Neural progenitor cell (in vitro differentiated cells): ENCODE measurements at places on chromosomes 12 and 14. TPM values are rescaled to one million over a fixed set of nuclear protein-coding genes. Genes with fewer than 3 reads are reported as not detected.

The ABCC9 gene
- total RNA-seq, result not detected in 2 replicates

The SLC4A8 gene
- total RNA-seq, result 10.1 and 132 TPM in 2 replicates

The TAS2R42 gene
- total RNA-seq, result not detected in 2 replicates

The PRIMA1 gene
- 2.5 and 2.8 TPM in 2 replicates for total RNA-seq

The RASSF9 gene
- total RNA-seq, result 0.06 TPM in 1 of 2 replicates, not detected in the other

The GPR84 gene
- total RNA-seq, result not detected in 2 replicates

The SCN8A gene
- 9.3 and 14.2 TPM in 2 replicates for total RNA-seq

The STAB2 gene
- total RNA-seq, result not detected in 2 replicates

The RFX4 gene
- 0.22 and 3.4 TPM in 2 replicates for total RNA-seq

The CPNE8 gene
- total RNA-seq, result 13.0 and 19.5 TPM in 2 replicates

GRCh38 chr12:104197264-104197663 lies 18.3 kb upstream of the TXNRD1 start:
- H3K27me3 ChIP-seq, result no peaks in the 10 kb centered on the region
- H3K36me3 ChIP-seq, result no peaks in the 10 kb centered on the region
- no peaks in the 10 kb centered on the region for H3K4me1 ChIP-seq
- no peak overlapping the region for H3K27ac ChIP-seq
- DNase-seq, result no peak

DNA sequence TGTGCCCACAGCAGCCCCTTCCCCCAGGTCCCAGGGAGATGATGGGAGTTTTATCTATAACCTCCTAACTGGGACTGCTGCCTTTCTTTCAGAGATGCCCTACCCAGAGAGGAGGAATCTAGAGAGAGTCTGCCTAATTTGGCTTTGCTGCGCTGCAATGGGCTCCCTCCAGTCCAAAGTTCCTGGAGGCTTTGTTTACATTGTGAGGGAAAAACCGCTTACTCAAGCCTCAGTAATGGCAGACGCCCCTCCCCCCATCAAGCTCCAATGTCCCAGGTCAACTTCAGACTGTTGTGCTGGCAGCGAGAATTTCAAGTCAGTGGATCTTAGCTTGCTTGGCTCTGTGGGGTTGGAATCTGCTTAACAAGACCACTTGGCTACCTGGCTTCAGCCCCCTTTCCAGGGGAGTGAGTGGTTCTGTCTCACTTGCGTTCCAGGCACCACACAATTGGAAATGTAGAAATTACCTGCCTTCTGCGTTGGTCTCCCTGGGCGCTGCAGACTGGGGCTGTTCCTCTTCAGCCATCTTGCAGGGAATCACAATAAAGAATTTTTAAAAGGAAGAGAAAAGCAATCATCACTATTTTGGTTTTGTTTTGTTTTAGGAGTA lies 262.5 kb downstream of the FOXG1 start:
- H3K27me3 ChIP-seq, result no peaks in the 10 kb centered on the region
- H3K4me1 ChIP-seq, result peaks cover 31% of the 10 kb centered on the region
- H3K4me3 ChIP-seq, result no peak overlapping the region
- H3K36me3 ChIP-seq, result no peaks in the 10 kb centered on the region
- peak overlapping the region; percentile 72 for H3K27ac ChIP-seq
- DNase-seq, result peak; percentile 73

GRCh38 chr12:94609917-94610443 lies 40.4 kb downstream of the TMCC3 start:
- no peak for DNase-seq
- H3K36me3 ChIP-seq, result no peaks in the 10 kb centered on the region
- peaks cover 17% of the 10 kb centered on the region for H3K4me1 ChIP-seq

DNA sequence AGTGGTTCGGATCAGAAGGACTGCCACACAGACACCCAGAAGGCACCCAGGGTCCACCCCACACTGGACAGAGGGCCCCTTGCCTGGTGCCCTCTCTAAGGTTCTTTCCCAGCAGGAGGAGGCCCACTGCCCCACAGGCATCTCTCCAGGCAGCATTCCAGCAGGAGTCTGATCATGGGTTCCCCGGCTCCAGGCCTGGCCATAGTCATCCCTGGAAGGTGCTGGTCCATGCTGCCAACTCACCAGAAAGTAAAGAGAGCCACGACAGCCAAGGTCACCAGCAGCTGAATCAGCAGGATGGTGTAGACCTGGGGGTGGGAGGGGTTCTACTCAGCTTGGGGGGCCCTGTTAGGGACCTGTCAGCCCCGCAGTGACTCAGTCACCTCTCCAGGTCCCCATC lies 6.4 kb downstream of the FAIM2 start:
- no peak overlapping the region for H3K27ac ChIP-seq
- peaks cover 7% of the 10 kb centered on the region for H3K4me1 ChIP-seq
- H3K36me3 ChIP-seq, result no peaks in the 10 kb centered on the region
- H3K4me3 ChIP-seq, result no peak overlapping the region

- no peaks in the 10 kb centered on the region for H3K4me1 ChIP-seq
- no peaks in the 10 kb centered on the region for H3K27me3 ChIP-seq
- no peak overlapping the region for H3K27ac ChIP-seq
Measured at GRCh38 chr14:53452005-53452673, 299.0 kb upstream of the DDHD1 start.

DNA sequence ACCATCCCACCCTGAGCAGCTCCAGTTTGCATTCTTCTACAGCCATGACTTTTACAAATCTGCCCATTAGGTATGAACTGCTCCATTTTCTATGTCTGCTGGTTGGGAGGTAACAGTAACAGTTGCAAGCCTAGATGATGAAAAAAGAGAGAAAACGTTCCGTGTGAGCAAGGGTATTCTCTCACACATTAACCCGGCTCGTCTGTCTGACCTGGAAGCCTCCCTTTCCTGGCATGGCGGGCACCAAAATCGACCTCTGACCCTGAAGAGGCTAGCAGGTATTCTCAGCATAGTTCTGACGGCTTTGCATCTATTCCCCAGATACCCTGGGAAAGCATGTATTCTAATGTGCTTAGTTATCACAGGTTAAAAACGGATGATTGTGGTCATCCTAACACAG lies 31.8 kb downstream of the APPL2 start:
- no peak overlapping the region for H3K4me3 ChIP-seq
- no peaks in the 10 kb centered on the region for H3K36me3 ChIP-seq
- no peak for DNase-seq
- no peaks in the 10 kb centered on the region for H3K27me3 ChIP-seq
- H3K27ac ChIP-seq, result no peak overlapping the region
- no peaks in the 10 kb centered on the region for H3K4me1 ChIP-seq

DNA sequence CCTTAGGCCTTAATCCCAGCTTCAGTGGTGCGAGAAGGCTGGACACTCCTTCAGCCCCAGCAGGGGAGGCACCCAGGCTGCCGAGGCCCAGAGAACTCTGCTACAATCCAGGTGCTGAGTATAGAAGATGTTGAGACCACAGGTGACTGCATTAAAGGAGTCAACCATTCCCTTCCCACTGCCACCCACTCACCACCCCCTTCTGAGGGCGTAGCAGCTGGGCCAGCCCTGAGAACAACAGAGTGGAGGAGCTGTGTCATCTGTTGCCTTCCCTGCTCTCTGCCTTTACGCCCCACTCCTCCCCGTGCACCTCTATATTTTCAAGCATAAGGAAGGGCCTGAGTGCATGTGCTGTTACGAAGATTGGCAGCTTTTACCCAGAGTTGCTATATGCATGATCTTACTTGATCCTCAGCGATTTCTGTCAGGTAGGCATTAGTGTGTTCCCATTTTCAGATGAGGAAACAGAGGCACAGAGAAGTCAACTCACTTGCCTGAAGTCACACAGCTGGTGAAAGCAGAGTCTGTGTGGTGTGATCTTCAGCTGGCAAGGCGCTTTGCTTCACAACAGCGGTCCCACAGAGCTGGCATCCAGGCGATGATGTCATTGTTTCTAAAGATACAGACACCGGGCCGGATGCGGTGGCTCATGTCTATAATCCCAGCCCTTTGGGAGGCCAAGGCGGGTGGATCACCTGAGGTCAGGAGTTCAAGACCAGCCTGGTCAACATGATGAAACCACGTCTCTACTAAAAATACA lies 46.7 kb downstream of the RIN3 start:
- H3K4me1 ChIP-seq, result no peaks in the 10 kb centered on the region
- H3K36me3 ChIP-seq, result no peaks in the 10 kb centered on the region
- H3K4me3 ChIP-seq, result no peak overlapping the region
- H3K27ac ChIP-seq, result no peak overlapping the region
- DNase-seq, result no peak

GRCh38 chr12:56644654-56645053 lies 1.1 kb downstream of the ATP5F1B start:
- H3K4me1 ChIP-seq, result peaks cover 14% of the 10 kb centered on the region
- DNase-seq, result no peak
- H3K36me3 ChIP-seq, result peaks cover 16% of the 10 kb centered on the region
- H3K27ac ChIP-seq, result no peak overlapping the region
- H3K27me3 ChIP-seq, result no peaks in the 10 kb centered on the region

DNA sequence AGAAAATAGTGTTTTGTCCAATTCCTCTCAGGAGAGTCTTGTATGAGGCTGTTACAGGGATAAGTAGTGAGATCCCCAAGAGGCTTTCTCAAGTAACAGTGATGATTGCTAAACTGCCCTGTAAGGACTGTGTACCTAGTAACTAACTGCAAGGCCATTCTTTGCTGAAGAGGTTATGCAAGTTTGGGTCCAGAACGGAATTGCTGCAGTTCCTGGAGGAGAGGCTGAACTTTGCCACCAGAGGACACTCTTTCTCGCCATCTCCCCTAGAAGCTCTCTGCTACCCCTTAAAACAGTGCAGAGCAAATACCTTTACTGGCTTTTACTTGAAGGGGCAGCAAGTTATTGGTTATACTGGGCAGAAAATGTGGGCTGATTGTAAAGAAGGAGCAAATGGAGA lies 180.0 kb downstream of the RBM19 start:
- H3K36me3 ChIP-seq, result no peaks in the 10 kb centered on the region

- no peak overlapping the region for H3K27ac ChIP-seq
- peaks cover 4% of the 10 kb centered on the region for H3K36me3 ChIP-seq
- DNase-seq, result no peak
- H3K4me1 ChIP-seq, result no peaks in the 10 kb centered on the region
- no peaks in the 10 kb centered on the region for H3K27me3 ChIP-seq
- peak overlapping the region; percentile 85 for H3K4me3 ChIP-seq
Measured at GRCh38 chr12:71756054-71756690, 1.5 kb downstream of the RAB21 start.

DNA sequence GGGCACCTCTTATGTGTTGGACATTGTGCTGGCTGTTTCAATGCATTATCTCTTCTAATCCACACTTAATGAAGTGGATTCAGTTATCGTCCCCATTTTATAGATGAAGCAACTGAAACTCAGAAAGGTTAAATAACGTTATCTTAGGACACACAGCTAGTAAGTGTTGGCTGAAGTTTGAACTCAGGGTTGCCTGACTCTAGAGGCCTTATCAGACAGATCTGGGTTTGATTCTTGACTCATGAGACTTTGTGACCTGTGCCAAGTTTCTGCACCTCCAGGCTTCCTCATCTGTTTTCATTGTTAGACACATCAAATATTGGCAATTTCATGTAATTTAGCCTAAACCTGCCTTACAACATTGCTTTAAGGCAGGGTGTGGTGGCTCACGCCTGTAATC lies 18.2 kb upstream of the IRF2BPL start:
- no peaks in the 10 kb centered on the region for H3K36me3 ChIP-seq
- H3K27ac ChIP-seq, result no peak overlapping the region
- peaks cover 27% of the 10 kb centered on the region for H3K4me1 ChIP-seq
- no peak overlapping the region for H3K4me3 ChIP-seq
- no peaks in the 10 kb centered on the region for H3K27me3 ChIP-seq

- H3K4me1 ChIP-seq, result peaks cover 9% of the 10 kb centered on the region
- DNase-seq, result peak; percentile 75
- H3K4me3 ChIP-seq, result no peak overlapping the region
- H3K27ac ChIP-seq, result no peak overlapping the region
- H3K36me3 ChIP-seq, result no peaks in the 10 kb centered on the region
Measured at GRCh38 chr12:49974231-49974675, 1.5 kb downstream of the AQP6 start.

DNA sequence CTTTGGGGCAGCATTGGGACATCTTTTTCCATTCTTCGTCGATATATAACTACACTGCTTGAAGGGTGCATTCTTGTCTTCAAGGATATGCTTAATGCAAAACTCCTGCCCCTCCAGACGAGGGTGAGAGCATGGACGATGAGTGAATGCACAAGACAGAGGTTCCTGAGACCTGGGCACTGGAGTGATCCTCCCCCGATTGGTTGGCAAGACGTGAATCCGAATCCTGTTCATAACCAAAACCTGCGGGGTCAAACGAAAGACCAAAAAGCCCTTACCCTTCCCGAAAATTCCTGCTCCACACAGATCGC lies 684 bp downstream of the KANSL2 start:
- DNase-seq, result no peak
- peaks cover 9% of the 10 kb centered on the region for H3K36me3 ChIP-seq
- peaks cover 10% of the 10 kb centered on the region for H3K27me3 ChIP-seq
- peak overlapping the region; percentile 82 for H3K4me3 ChIP-seq
- H3K4me1 ChIP-seq, result peaks cover 24% of the 10 kb centered on the region

- H3K36me3 ChIP-seq, result no peaks in the 10 kb centered on the region
- no peak overlapping the region for H3K27ac ChIP-seq
- no peak overlapping the region for H3K4me3 ChIP-seq
- DNase-seq, result no peak
Measured at GRCh38 chr12:94157981-94158411, 9.6 kb downstream of the PLXNC1 start.

DNA sequence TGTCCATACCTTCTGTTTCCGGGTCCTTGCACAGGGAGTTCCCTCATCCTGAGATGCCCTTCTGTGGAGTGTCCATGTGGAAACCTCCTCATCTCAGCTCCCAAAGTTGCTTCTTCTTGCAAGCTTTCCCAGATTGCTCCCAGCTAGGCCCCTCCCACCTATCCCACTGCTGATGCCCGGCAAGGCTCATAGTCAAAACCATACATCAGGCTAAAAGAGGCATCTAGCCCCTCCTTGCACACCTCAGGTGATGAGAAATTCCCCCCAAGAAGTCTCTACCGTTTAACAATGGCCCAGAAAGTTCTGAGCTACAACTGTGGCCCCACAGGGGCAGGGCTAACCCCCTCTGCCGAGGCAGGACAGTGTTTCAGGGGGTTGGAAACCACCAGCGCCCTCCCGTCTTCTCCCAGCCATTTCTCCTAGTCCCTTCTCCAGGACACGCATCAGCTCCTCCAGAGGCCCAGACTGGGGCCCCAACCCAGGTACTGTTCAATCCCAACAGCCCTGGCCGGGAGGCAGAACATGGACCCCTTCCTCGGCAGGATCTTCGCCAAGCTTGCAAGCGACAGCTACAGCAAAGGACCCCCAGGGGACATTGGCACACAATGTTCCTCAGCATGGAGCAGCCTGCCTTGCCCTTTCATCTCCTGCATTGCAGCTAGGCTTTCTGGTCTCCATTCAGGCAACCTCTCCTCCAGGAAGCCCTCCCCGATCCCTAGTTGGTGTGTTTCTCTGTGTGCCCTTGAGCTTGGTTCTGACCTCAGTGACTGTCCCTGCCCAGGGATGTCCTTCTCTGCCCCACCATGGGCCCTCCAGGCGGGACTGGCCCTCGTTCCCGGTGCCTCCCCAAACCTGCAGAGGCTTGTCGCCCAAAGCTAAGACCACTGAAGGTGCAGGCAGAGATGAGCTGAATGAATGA lies 4.5 kb upstream of the BEGAIN start:
- no peak for DNase-seq
- no peak overlapping the region for H3K27ac ChIP-seq
- peaks cover 11% of the 10 kb centered on the region for H3K4me1 ChIP-seq
- peaks cover 21% of the 10 kb centered on the region for H3K27me3 ChIP-seq

- peaks cover 11% of the 10 kb centered on the region for H3K4me1 ChIP-seq
- H3K27ac ChIP-seq, result no peak overlapping the region
- H3K36me3 ChIP-seq, result no peaks in the 10 kb centered on the region
Measured at GRCh38 chr12:43766291-43766690, 7.5 kb downstream of the IRAK4 start.
